Neural crest cell (in vitro differentiated cells): ENCODE measurements at places on chromosomes 1 and 21. TPM values are rescaled to one million over a fixed set of nuclear protein-coding genes. Genes with fewer than 3 reads are reported as not detected.

Gene SERPINC1
- 0.18 TPM in 1 of 2 replicates, not detected in the other for total RNA-seq

Gene CTH
- 11.3 and 12.4 TPM in 2 replicates for total RNA-seq

Gene FCRL1
- not detected in 2 replicates for total RNA-seq

Gene ZFYVE9
- 28.0 and 29.7 TPM in 2 replicates for total RNA-seq

Gene ALX3
- total RNA-seq, result 0.21 TPM in 1 of 2 replicates, not detected in the other

Gene HSD3B1
- not detected in 2 replicates for total RNA-seq

Gene DIO1
- total RNA-seq, result not detected in 2 replicates

Gene IL12RB2
- total RNA-seq, result 0.19 and 0.36 TPM in 2 replicates

Gene LCE1A
- not detected in 2 replicates for total RNA-seq

GRCh38 chr1:178684542-178685000 is 40.5 kb upstream of the RALGPS2 start:
- no peaks in the 10 kb centered on the region for H3K27me3 ChIP-seq
- peaks cover 4% of the 10 kb centered on the region for H3K4me1 ChIP-seq
- DNase-seq, result no peak
- no peaks in the 10 kb centered on the region for H3K36me3 ChIP-seq
- no peak overlapping the region for H3K4me3 ChIP-seq

GRCh38 chr1:29703596-29704370 is 467.5 kb downstream of the PTPRU start:
- peaks cover 31% of the 10 kb centered on the region for H3K4me1 ChIP-seq
- no peak overlapping the region for H3K4me3 ChIP-seq
- no peak overlapping the region for H3K27ac ChIP-seq
- H3K36me3 ChIP-seq, result no peaks in the 10 kb centered on the region
- peak; percentile 32 for DNase-seq

DNA sequence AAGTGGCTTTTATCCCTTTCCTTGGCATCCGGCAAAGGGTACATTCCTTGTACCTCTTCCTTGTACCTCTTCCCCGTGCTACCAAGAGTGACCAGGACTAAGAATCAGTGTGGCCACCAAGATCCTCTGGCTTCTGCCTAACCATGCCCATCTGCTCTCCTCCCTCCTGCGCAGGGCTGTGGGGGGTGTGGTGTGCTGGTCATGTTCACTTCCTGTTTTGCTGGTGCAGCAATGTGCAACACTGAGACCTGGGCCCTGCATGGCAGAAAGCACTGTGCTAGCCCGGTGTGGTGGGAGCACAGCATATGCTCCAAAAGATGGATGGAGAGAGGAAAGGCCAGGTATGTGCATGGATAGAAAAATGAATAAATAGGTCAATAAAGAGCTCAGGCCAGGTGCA is 33.3 kb upstream of the TENT5C start:
- H3K4me1 ChIP-seq, result peaks cover 4% of the 10 kb centered on the region
- no peak overlapping the region for H3K4me3 ChIP-seq
- no peaks in the 10 kb centered on the region for H3K27me3 ChIP-seq
- H3K36me3 ChIP-seq, result no peaks in the 10 kb centered on the region
- no peak for DNase-seq

DNA sequence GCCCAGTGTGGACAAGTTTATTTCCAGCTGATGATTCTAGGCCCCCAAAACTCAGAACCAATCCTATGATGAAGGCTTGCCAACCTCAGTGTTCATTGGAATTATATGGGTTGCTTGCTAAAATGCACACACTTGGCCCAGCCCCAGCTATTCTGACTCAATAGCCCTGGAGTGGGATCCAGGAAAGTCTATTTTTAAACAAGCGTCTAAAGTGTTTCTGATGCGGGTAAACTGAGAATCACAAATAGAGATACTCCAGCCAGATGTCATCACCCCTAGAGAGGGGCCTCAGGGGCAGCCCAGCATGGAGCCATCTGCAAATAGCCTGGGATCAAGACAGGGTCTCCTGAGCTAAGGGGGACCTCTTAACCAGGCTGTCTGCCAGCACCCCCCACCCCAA is 46.0 kb downstream of the PKP1 start:
- H3K36me3 ChIP-seq, result no peaks in the 10 kb centered on the region
- DNase-seq, result no peak
- peaks cover 10% of the 10 kb centered on the region for H3K4me1 ChIP-seq

GRCh38 chr1:55010194-55010886 is 11.6 kb downstream of the BSND start:
- H3K36me3 ChIP-seq, result no peaks in the 10 kb centered on the region
- no peak for DNase-seq
- H3K27me3 ChIP-seq, result peaks cover 7% of the 10 kb centered on the region
- peaks cover 4% of the 10 kb centered on the region for H3K4me1 ChIP-seq

DNA sequence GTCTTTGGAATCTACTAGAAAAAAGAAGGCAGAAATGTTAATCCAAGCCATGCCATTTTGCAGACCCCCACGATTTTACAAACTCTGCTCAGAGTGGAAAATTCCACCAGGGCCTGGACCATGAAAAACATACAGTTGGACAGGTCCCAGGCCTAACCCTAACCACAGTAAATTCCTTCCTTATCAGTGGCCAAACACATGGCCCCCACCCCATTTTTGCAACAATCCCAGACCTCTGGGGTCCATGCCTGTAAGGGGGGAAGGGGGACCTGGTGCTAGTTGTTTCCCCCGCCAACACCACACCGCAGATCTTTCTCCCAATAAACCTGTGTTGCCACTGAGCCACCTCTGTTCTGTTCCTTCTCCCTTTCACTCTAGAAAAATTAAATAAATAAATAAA is 1352.7 kb downstream of the AMY1C start:
- peaks cover 15% of the 10 kb centered on the region for H3K27me3 ChIP-seq
- no peak overlapping the region for H3K4me3 ChIP-seq
- H3K36me3 ChIP-seq, result peaks cover 3% of the 10 kb centered on the region
- H3K4me1 ChIP-seq, result peaks cover 9% of the 10 kb centered on the region

DNA sequence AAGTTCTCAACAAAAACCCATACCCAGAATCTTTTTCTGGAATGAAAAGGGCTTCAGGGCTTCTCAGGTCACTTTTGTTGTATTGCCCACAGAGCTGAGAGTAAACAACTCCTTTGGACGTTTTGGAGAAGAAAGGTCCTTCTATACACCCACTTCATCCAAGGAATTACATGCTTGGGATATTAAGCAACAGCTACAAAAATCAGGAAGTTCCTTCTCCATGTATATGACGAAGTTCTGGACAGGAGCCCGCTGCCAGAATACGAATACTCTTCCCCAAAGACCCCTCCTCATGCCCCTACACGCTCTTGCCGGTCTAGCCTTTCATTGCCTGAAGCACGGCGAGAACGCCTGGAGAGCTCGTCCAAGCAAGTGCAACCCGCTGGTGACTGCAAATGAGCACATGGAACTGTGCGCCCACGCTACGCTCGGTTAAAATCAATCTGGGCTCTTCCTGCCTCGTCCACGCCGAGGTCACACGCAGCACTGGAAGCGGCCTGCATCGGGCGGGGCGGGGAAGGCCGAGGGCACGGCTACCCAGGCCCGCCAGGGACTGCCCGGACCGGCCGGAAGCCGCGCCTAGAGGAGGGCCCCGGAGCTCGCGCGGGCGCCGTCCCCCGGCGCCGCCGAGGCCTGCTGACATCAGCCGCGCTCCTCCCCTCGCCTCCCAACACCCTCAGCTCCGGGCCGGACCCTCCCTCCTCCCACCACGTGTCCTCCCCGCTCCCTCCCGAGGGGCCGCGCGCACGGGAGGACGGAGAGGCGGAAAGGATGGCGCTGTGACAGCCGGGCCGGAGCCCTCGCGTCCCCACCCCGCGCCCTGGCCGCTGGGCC is at the start of gene POGK:
POGK (plus strand) TSS at position 710 of the 834 bp plus-strand sequence. CDS start 1,482 bp downstream, outside the sequence.
- peak; percentile 78 for DNase-seq
- H3K27me3 ChIP-seq, result peaks cover 2% of the 10 kb centered on the region
- H3K4me1 ChIP-seq, result peaks cover 33% of the 10 kb centered on the region
- peaks cover 12% of the 10 kb centered on the region for H3K36me3 ChIP-seq
- H3K27ac ChIP-seq, result peak within 1 kb of the TSS; percentile 95

DNA sequence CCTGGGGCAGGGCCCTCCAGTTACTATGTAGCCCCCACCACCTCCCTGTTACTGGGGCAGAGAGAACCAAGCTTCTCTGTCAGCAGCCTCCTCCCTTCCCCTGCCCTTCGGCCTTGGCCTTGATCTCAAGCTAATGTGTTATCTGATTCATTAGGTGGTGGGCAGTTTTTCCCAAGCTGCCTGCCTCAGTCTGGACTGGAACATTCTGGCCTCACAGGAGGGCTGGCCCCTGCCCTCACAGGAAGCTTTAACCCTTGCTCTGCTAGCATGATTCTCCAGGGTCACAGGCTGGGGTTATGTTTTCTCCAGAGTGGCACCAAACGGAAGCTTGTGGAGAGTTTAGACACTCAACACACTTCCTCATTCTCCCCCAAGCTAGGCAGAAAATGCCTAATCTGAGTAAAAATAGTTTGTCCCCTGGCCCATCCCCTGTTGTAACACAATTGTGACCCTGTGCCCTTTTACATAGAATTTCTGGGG is 37.2 kb upstream of the SLC6A9 start:
- H3K27ac ChIP-seq, result peak overlapping the region; percentile 76
- H3K27me3 ChIP-seq, result no peaks in the 10 kb centered on the region
- peaks cover 31% of the 10 kb centered on the region for H3K4me1 ChIP-seq
- DNase-seq, result no peak
- H3K36me3 ChIP-seq, result no peaks in the 10 kb centered on the region
- H3K4me3 ChIP-seq, result no peak overlapping the region

DNA sequence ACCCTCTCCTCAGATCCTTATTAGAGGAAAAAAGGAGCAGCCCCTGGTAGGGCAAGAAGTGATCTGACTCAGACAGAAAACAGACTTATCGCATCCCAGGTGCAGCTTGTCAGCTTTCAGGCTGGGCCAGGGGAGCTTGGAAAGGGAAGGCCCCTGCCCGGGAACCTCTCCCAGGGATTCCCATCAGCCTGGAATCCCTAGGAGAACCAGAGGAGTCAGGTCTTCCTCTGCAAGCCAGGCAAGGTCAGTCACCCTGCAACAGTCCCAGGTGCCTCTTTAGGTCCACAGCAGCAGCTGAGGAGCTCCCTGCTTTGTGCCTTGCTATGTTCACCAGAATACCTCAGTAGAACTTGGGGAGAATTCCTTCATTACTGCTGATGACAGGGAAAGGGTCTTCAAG is 2.9 kb upstream of the PRAMEF12 start:
- H3K4me3 ChIP-seq, result no peak overlapping the region
- H3K36me3 ChIP-seq, result no peaks in the 10 kb centered on the region
- H3K27me3 ChIP-seq, result peaks cover 38% of the 10 kb centered on the region

DNA sequence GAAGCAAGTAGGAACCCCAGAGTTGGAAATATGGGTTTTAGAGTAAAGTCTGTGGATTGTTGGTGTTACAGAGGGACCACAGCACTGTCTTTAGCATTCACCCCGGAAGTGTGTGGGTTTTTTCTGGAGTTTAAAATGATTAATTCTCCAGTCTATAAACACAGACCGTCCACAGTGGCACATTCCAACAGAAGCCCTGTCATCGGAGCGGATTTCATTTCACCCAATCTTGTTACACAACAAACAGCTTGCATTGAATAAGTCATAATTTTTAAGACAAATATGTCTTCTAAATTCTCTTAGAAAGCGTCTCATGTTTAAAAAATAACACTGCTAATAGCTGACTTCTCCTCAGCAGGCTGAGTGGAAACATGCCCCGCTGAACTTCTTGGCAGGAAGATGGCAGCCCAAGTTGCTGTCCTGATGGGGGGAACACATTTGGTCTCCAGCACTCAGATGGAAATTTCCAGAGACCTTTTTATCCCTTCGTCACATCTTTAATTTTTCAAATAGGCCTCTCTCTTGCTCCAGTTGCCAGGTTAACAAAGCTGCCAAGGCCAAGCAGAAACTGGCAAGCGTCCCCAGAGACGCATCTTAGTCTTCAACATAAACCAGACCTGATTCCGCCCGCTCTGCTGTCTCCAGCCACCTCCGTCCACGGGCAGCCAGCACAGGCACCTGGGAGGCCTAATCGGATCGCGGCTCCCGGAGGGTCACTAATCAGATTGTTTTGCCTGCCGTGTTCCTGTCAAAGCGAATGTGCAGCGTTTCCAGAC is 28.8 kb upstream of the SLC19A1 start:
- peaks cover 23% of the 10 kb centered on the region for H3K4me1 ChIP-seq
- H3K27me3 ChIP-seq, result peaks cover 11% of the 10 kb centered on the region
- no peak for DNase-seq
- H3K36me3 ChIP-seq, result no peaks in the 10 kb centered on the region

DNA sequence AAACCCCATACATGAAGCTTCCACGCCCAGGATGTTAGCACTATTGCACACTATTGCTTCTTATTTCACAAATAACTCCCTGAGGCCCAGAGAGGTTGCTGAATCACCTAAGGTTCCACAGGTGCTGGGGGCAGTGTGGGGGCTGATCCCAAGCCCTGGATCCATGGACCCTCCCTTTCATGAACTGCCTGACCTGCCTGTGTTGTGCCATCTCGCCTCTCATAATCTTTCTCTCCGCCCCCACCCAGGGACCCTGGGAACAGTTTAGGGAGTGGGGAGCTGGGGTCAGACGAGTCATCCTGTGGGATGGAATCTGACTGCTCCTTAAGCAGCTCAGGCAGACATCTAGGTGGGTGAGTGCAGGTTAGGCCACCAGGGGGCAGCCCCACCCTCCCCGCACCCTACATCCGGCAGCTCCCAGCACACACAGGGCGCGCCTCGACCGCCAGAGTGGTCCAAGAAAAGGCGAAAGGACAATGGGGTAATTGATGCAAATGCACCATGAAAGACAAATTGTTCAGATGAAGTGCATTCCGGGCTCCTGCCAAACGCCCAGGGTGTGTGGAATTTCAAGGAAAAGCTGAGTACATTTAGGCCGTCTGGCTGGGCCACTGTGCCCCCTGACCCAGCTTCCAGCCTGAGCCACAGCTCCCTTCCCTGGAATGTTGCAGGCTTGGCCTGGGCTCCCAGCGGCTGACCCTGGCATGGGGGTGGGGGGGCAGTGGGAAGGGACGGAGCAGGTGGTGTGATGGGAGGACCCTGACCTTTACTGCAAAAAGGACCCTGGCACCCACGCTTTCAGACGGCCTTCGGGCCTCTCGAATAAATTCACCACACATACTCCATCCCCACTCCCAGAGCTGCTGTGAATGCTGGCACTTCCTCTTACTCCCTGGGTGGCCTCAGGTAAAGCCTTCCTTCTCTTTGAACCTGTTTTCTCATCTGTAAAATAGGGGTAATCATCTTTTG is 20.8 kb downstream of the PHLDA3 start:
- peak; percentile 73 for DNase-seq
- H3K36me3 ChIP-seq, result no peaks in the 10 kb centered on the region
- peaks cover 43% of the 10 kb centered on the region for H3K4me1 ChIP-seq
- peak overlapping the region; percentile 80 for H3K27ac ChIP-seq
- no peaks in the 10 kb centered on the region for H3K27me3 ChIP-seq
- peak overlapping the region; percentile 2 for H3K4me3 ChIP-seq

DNA sequence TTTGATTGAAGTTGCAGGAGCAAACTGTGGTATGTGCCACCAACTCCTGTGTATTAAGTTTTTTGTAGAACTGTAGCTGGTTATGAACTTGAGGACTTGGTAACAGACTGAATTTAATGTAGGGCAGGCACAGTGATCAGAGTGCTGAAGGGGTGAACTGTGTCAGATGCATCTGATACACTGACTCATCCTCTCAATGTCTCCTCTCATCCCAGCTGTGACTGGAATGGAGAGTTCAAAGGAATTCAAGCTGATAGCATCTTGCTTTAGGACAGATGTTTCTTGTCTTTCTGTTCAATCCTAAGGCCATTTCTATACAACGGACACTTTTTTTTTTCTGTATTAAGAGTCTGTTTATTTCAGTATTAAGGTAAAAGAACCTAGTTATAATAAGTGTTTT is 25.0 kb upstream of the GBP1 start:
- no peaks in the 10 kb centered on the region for H3K27me3 ChIP-seq
- DNase-seq, result no peak
- no peak overlapping the region for H3K27ac ChIP-seq
